ENCODE measurements at places on chromosomes 13 and 19.

GRCh38 chr19:44753932-44754749, 5.6 kb downstream of the BCL3 start:
- peak; percentile 72 for DNase-seq

DNA sequence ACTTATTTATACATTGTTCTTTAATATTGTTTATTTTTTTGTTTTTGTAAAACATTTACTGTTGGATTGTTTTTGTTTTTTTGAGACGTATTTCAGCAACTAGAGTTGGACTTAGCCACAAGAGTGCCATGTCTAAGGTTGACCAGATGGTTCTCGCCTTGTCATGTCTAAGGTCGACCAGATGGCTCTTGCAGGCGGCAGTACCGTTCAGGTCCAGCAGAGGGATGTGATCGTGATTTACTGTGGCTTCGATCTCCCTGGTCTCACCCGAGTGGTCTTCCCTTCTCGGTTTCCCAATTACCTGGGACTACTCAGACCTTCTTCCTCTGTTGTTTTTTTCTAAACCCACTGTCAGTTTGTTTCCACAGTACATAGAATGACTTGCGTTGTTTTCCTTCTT, 1438.6 kb downstream of the UQCRFS1 start:
- no peak for DNase-seq

DNA sequence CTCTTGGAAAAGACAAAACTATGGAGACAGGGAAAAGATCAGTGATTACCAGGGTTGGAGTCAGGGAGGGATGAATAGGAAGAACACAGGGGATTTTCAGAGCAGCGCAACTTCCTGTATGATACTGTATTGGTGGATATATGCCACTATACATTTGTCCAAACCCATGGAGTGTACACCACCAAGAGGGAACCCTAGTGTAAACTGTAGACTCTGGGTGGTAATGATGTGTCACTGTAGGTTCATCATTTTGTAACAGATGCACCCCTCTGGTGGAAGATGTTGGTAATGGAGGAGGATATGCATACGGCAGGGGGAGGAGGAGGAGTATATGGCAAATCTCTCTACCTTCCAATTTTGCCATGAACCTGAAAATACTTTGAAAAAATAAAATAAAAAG, 68.1 kb downstream of the UFM1 start:
- peak; percentile 14 for DNase-seq

- DNase-seq = no peak
Measured at GRCh38 chr13:96273196-96273595, 183.3 kb downstream of the HS6ST3 start.

DNA sequence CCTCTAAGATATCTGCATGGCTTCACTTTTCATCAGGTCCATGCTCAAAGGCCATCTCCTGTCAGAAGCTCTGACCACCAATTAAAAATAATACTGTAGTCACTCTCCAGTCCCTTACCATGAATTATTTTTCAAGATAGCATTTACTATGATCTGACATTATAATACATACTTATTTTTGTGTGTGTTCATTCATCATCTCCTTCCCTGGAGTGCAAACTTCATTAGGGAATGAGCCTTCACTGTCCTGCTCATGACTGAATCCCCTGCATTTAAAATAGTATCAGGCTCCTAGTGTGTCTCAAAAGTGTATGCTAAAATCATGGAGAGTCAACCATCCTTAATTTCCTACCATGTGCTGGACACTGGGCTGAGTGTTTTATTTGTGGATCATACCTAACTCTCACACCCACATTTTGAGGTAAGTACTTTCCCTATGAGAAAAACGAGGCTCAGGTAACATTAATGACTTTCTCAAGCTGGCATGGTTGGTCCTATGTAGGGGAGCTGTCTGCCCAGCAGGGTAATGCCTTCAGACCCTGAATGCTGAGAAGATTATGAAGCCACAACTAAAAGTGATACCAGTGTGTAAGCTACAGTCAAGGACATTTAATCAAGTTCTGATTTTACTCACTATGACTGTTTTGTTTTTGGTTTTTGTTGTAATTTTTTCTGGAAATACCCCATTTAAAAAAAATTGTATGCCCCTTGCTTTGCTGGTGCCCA, 16.3 kb downstream of the PLA2G4C start:
- no peak for DNase-seq

- peak; percentile 30 for DNase-seq
Measured at GRCh38 chr19:36120092-36120983, 5.1 kb downstream of the TBCB start.

DNA sequence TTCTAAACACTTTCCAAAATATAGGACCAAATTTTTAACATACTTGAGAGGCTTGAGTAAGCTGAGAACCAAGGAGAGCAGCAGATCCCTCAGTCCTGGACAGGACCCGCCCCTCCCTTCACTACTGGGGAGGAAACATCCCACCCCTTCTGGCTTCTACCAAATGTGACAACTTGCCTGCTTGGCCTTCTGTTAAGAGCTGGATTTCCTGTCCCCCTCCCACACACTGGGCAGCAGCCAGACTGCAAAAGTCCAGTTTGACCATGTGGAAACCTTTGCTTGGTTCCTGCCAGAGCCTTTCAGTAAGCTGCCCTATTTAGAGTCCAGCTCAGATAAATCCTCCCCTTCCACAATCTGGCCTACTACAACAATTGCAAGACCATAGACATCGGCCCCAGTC, 84.3 kb downstream of the FGF14 start:
- peak; percentile 68 for DNase-seq

DNA sequence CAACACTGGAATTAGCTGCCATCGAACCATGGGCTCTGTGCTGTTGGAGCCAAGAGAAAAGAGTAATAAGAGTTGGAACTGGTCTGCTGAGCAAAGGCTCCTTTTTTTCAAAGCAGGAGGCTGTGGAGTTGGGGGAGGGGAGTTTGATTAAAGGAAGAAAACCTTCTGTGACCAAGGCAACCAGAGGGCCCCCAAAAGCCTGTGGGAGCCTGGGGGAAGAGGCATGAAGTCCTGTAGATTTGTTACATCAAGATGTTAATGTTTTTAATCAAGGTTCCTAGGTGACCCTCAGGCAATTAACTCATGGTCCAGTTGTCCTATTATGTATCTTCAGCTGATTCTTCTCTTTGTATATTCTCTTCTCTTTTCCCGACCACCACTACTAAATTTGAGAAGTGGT, 403.9 kb downstream of the NDFIP2 start:
- DNase-seq = no peak

DNA sequence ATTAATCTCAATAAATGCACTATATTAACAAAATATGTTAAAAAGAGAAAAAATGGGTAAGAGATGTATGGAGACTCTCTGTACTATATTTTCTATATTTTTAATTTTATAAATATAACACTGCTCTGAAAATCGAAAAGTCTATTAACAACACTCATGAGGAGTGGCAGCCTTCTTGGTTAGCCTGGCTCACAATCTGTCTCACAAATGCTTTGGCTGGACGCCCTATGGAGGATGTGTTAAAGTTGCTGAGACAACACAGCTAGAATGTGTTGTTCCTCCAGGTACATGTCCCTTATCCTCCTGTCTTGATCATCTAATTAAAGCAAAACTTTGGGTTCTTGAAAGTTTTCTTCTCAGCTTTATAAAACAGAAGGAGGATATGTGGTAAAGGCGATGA, 396.6 kb upstream of the PCDH20 start:
- no peak for DNase-seq

DNA sequence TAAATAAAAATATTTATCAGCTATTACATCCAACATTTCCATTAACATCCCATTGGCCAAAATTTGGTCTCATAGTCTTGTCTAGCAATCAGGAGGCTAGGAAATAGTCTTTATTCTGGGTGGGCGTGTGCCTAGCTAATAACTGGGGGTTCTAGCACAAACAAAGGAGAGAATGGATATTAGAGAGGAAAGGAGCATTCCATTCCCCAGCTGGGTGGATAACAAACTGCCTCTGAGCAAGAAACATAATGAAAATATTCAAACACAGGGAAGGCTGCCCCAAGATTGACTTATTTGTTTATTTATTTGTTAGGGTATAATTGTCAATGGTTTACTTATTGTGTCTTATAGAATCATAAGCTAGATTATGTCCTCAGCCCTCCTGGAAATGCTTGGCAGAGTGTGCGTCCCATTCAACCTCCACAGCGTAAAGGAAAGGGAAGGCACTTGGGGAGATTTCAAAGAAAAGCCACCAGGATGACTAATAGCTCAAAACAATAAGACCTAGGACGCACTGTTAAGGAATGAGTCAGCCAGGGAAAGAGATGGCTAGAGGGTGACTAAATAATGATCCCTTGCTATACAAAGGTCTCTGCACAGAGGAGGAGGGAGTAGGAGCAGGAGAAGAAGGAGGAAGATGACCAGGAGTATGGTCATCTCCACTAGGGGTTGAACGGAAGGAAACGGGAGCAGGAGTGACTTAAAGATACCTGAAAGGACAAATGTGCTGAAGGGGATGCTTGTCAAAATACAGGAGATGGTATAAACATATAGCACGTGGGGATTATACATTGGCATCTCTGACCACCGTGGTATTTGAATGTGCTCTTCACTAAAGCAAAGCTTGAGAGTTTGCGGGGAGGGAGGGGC, 23.5 kb upstream of the USP12 start:
- DNase-seq = no peak

DNA sequence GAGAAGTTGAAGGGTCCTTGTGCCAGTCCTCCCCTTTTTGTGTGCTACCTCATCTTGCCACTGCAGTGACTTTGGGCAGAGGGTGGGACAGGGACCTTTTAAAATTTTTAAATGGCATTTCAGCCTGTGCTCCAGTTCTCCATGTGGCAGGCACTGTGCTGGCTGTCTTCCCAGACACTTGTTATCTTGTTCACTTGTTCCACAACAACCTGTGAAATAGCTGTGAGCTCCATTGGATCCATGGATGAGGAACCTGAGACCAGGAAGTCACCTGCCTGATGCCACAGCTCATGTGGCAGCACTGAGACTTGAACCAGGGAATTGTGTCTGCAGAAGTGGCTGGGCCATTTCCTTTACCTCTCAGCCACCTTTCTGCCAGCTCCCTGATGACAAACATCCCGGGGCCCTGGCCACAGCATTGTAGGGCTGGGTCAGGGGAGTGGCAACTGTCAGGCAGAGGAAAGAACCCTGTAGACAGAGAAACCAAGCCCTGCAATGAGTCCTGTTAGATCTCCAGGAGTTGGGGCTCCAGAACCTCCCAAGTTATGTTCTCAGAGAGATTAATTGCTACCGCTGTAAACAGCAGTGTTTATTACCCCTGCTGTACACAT, 6.4 kb downstream of the EGLN2 start:
- no peak for DNase-seq

- DNase-seq = no peak
Measured at GRCh38 chr19:7366701-7367420, 18.1 kb downstream of the ARHGEF18 start.

DNA sequence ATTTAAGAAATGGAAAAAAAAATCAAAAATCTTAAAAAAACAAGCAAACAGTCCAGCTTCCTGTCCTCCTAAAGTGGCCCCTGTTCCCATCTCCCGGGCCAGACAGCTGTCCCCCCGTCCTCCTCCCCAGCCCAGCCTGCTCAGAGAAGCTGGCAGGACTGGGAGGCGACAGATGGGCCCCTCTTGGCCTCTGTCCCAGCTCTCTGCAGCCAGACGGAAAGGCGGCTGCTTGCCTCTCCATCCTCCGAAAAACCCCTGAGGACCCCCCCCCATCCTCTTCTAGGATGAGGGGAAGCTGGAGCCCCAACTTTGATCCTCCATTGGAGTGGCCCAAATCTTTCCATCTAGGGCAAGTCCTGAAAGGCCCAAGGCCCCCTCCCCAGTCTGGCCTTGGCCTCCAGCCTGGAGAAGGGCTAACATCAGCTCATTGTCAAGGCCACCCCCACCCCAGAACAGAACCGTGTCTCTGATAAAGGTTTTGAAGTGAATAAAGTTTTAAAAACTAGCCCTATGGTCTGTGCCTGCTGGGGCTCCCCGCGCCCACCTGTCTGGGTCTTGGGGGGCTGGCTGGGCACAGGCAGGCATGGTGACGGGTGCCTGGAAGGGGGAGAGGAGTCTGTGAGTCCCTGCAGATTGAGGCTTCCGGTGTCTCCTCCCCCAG, 3.8 kb downstream of the GADD45GIP1 start:
- DNase-seq = peak; percentile 79

DNA sequence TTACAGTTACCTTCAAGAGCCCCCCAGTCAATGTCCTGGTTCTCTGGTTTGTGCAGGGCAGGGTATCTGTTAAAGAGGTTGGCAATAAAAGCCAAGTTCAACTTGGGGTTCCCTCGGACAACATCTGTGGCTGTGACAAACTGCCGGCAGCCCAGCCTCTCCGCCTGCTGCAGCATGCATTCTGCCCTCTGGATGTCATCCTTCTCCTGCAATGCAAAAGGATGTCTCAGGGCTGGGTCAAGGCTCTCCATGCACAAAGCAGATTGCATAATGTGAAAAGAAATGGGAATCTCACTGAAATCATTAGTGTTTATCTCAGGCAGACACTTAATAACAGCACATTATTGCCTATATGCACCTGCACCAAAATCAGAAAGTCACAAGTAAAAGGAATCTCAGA, 35.1 kb downstream of the LCP1 start:
- peak; percentile 42 for DNase-seq

DNA sequence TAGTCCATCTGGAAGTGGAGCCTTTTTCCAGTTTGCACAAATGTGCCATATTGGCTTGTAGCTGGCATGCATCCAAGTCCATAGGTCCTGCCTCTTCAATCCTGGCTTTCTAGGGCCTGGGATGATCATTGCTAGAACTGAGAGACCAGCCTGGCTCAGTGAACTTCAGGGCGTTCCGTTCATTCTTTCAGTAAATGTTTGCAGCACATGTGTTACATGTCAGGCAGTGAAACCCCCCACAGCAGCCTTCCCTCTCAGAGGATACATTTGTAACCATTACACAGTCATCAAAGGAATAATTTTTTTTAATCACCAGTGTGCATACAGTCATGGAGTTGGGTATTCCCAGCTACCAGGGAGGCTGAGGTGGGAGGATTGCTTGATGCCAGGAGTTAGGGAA, 9.7 kb downstream of the FUT2 start:
- no peak for DNase-seq

GRCh38 chr19:8684001-8684902, 14.3 kb downstream of the ACTL9 start:
- DNase-seq = no peak

GRCh38 chr13:42548731-42549551, 25.0 kb upstream of the TNFSF11 start:
- DNase-seq = no peak
